Activated CD8-positive, alpha-beta memory T cell treated with anti-CD3 and anti-CD28 coated beads for 4 hours (primary cell): ENCODE measurements at places on chromosomes 4 and X.

DNA sequence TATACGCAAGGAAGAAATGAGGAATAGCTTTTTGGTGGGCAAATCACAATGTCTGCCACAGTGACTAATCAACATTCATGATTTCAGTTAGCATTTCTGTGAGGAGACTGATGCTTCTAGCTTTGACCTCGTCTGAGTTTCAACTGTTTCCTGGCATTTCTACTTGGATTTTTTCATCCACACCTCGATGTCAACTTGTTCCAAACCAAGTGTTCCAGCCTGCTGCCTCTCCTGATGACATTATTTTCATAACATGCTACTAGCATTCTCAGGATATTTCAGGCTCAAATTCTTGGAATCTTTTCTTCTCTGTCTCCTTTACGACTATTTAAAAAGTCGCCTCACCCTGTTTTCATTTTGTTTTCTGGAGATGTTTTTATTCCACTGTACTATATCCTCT is 90.3 kb upstream of the TEX13D start:
- DNase-seq: no peak

GRCh38 chrX:151899622-151900021 is 13.1 kb upstream of the MAGEA4 start:
- no peak for DNase-seq

DNA sequence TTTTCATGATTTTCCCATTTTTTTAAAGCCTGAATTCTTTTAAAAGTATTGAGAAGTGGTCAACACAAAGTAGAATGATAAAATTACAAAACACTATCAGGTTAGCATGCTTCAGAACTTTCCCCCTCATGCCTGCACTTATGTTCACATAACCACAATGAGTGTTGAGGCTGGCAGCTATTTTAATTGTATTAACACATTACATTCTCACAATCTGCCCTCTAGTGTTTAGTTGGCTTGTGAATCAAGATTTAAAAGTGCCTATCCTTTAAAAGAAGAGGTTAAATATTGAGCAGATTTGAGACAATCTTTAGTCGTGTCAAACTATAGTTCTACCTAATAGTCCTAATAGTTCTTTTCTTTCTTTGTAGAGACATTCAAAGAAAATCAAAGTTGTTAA is 93.6 kb upstream of the NAP1L5 start:
- no peak for DNase-seq

GRCh38 chr4:112075129-112075753 is 70.0 kb upstream of the FAM241A start:
- no peak for DNase-seq

DNA sequence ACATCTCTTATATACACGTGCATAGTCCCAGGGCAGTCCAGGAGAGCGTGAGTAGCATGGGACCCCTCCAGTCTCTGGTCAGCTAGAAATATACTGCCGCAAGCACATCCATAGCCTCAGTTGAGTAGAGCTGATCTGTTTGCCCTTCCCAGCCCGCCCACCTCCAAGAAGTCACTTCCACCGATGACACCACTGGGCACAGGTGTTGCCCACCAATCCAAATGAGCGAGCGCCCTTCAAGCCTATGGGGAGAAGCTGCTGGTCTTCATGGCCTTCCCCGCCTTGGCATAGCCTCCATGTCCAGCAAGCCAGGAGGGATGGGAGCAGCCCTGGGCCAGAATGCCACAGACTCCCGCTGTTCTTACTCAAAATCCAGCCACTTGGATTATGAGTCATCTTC is 10.2 kb downstream of the DUSP9 start:
- no peak for DNase-seq

- DNase-seq: no peak
Measured at GRCh38 chrX:9614016-9614415, 149.2 kb downstream of the TBL1X start.

DNA sequence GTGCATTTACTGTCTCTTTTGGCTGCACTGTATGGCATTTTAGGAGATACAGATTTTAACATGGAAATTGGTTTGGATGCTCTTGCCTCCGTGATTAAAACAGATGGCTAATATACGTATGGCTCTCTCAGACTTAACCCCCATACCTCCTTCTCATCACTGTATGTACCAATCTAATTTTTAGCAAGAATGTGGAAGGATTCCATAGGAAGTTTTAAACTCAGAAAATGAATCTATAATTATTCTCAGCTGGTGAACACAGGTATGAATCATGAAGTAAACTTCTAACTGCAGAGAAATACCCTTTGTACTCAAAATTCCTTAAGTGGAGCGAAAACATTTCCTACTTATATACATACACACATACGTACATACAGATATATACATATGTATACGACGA is 210.5 kb upstream of the NEIL3 start:
- DNase-seq: no peak

DNA sequence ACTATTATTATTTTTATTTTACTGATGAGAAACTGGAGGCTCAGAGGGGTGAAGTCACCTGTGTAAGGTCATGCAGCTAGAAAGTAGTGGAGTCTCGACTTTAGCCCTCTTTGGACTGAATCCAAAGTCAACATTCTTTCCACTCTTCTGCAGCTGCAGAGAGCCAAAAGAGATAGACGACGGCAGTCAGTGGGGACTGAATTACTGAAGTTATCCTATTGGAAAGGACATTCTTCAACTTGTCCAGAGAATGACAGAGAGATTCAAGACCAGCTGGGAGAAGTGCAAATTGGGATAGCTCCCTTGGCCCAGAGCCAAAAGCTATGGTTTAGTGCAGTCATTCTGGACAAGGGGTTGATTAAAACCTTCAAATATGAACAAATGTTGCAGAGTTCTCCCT is 42.5 kb downstream of the VGLL1 start:
- no peak for DNase-seq

GRCh38 chr4:2783790-2784189 is 9.1 kb upstream of the SH3BP2 start:
- no peak for DNase-seq

- DNase-seq: no peak
Measured at GRCh38 chr4:141788169-141788915, 152.0 kb downstream of the IL15 start.
